Stimulated activated CD8-positive, alpha-beta memory T cell treated with anti-CD3 and anti-CD28 coated beads, Interleukin-7, amount 100 ng/mL, for 4 hours (primary cell): ENCODE measurements at places on chromosomes 5 and 9.

DNA sequence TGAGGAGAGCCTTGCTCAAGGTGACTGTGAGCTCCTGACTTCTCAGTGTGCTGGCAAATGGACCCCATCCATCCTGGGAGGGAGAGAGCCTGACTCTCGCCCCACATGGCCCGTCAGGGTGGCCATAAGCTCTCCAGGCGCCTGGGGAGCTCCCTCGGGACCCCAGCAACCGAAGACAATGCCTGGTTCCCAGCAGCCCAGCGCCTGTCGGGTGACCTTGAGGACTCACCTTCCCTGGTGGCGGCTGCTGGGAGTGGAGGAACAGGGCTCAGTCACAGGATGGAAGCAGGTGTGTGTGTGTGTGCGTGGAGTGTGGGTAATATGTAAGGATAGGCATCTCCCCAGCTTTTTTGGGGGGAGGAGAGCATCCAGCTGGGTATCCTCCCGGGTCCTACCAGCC lies 190.3 kb downstream of the MELK start:
- DNase-seq, result no peak

DNA sequence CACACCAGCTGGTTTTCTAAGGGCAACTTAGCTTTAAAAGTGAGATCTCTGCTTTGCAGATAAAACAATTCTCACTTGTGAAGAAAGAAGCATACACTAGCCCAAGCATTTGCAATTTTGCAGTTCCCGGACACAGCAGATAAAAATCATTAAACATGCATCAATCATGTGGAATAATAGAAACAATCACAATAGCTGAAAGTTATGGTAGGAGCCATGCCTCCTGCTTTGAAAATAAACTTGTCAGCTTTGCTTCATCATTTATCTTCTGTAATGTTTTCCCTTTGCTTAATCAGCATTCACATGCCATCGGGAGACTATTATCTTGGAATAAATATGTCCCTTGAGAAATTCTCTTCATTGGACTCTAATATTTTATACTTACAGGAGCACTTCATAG lies 60.3 kb upstream of the DAB2 start:
- no peak for DNase-seq

- DNase-seq, result no peak
Observed at GRCh38 chr5:73441378-73441777, 7.2 kb downstream of the FOXD1 start.

- no peak for DNase-seq
Observed at GRCh38 chr9:136673975-136674785, 11.5 kb downstream of the EGFL7 start.

DNA sequence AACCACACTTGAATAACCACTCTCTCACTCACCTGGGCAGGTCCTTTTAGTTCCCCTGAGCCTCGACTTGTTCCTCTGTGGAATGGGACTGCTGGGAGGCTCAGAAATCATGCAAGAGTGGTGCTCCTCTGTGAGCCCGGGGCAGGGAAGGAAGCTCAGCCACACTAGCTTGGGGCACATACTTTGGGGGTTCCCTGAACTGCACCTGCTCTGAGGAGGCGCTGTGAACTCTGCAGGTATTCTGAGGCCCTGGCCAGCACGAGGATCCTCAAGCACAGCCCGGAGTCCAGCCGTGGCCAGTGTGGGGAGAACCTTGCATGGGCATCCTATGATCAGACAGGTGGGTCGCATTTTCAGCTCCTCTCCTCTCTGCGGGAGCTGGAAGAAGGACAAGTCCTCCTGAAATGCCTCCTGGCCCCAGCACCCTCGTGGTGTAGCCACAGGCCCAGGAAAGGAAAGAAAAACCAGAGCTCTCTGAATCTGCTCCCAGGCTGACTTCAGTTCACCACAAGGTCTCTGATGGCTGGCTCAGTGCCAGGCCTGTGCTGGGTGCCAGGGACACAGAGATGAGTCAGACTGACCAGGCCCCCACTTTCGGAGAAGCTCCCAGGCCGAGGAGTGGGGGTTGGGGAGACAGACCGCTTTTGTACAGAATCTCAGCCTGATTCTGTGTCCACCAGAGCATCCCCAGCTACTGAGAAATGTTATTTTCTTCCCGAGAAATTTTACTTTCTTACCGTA lies 11.9 kb downstream of the GLIPR2 start:
- DNase-seq, result peak; percentile 57

DNA sequence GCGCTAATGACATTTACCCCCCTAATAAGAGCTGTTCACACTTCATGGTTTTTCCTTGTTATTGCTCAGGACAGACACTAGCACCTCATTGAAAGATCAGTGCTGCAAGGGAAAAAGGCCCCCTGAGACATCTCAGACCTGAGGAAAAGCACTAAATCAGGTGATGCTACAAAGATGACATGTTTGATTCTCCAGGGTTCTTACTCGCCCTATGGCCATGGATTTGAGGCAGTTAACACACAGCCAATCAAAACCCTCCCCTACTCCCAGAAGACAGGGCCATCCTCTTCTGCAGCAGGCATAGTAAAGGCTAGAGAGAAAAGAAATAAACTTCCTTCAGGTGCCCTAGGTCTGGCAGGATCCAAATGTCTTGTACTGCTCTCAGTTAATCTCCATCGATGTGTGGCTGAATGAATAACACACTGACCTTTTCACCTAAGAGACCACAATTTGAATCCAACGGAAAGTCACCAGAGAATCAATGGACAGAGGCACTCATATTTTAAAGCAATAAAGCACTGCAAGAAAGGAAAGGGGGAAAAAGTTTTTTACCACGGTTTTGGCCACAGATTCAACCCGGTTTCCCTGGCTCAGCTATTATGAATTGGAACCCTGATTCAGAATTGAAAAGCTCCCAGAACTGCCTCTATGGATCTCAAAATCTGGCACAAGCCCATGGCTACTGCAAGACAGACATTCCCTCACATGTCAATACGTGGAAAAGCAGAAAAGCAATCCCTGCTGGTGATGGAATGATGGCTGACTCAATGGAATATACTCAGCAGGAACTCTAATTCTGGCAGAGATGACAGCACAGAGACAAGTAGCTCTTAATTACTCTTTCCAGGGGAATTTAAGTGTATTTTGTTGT lies 329.5 kb downstream of the BNC2 start:
- DNase-seq, result no peak
